ENCODE measurements at places on chromosomes 3 and 15. TPM values are rescaled to one million over a fixed set of nuclear protein-coding genes. Genes with fewer than 3 reads are reported as not detected.

Gene SPSB4
- 13.7 TPM for total RNA-seq

Gene MEGF11
- total RNA-seq = 17.7 TPM

Gene NAALADL2
- 43.9 TPM for total RNA-seq

Gene PRTG
- total RNA-seq = 34.4 TPM

Gene SLC2A2
- not detected for total RNA-seq

Gene CYP8B1
- total RNA-seq = not detected

Gene WNT5A
- 39.0 TPM for total RNA-seq

Gene AADACL2
- total RNA-seq = 1.3 TPM

Gene TXNRD3
- 15.3 TPM for total RNA-seq

Gene TGM4
- total RNA-seq = not detected

Gene SYNPR
- total RNA-seq = 21.0 TPM

Gene CHST2
- 43.7 TPM for total RNA-seq

Gene ARHGEF3
- total RNA-seq = 33.0 TPM

Gene KIF7
- 15.8 TPM for total RNA-seq

Gene PPP1R14D
- total RNA-seq = not detected

Gene DUOX2
- 0.11 TPM for total RNA-seq

Gene POLR2H
- 62.1 TPM for total RNA-seq

Gene GXYLT2
- 33.9 TPM for total RNA-seq

Gene IFT57
- 87.9 TPM for total RNA-seq

Gene TERC
- 215 TPM for total RNA-seq

Gene VGLL4
- total RNA-seq = 114 TPM

Gene GASK1A
- total RNA-seq = 24.4 TPM

Measured in camera-type eye (tissue), 1 donor.